ENCODE measurements at places on chromosomes 7 and 10. TPM values are rescaled to one million over a fixed set of nuclear protein-coding genes. Genes with fewer than 3 reads are reported as not detected.

Gene GJC3
- total RNA-seq = not detected

Gene NUP42
- 24.7 TPM for total RNA-seq

Gene BICC1
- total RNA-seq = 11.9 TPM

Gene CRYGN
- not detected for total RNA-seq

Gene SDHAF3
- 19.9 TPM for total RNA-seq

Gene GLI3
- total RNA-seq = 2.5 TPM

Gene SYT15
- total RNA-seq = 3.3 TPM

Gene CCDC146
- total RNA-seq = 11.0 TPM

Gene TWIST1
- 4.4 TPM for total RNA-seq

Gene OR6B1
- not detected for total RNA-seq

Gene TEX47
- not detected for total RNA-seq

Gene ST8SIA6
- 20.0 TPM for total RNA-seq

Gene SORCS3
- total RNA-seq = 0.11 TPM

- DNase-seq = no peak
Measured at GRCh38 chr10:131127138-131127589, 184.4 kb downstream of the TCERG1L start.

GRCh38 chr10:129716211-129716681, 247.8 kb downstream of the EBF3 start:
- no peak for DNase-seq

GRCh38 chr7:22268884-22269421, 88.0 kb downstream of the RAPGEF5 start:
- DNase-seq = no peak

- no peak for DNase-seq
Measured at GRCh38 chr7:159152816-159153215, 8.1 kb upstream of the VIPR2 start.

GRCh38 chr10:45063591-45064231, 63.0 kb downstream of the ZNF22 start:
- peak; percentile 33 for DNase-seq

- DNase-seq = no peak
Measured at GRCh38 chr10:4868357-4868657, 42.3 kb downstream of the AKR1E2 start.

GRCh38 chr7:128785738-128786137, 6.0 kb upstream of the CCDC136 start:
- no peak for DNase-seq

DNA sequence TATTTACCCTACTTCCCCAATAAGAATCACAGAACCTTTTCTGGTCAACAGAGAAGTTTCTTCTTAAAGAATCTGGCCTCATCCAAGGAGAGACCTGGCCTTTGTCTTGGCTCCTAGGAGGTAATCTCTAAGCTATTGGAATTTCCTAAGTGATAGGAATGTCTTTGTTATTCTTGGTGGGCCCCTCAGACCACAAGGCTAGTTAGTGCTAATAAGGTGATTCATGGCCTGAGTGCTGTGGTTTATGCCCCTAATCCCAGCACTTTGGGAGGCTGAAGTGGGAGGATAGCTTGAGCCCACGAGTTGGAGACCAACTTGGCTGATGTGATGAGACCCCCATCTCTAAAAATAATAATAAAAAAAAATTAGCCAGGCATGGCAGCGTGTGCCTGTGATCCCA, 60.0 kb upstream of the CYP2C18 start:
- no peak for DNase-seq

DNA sequence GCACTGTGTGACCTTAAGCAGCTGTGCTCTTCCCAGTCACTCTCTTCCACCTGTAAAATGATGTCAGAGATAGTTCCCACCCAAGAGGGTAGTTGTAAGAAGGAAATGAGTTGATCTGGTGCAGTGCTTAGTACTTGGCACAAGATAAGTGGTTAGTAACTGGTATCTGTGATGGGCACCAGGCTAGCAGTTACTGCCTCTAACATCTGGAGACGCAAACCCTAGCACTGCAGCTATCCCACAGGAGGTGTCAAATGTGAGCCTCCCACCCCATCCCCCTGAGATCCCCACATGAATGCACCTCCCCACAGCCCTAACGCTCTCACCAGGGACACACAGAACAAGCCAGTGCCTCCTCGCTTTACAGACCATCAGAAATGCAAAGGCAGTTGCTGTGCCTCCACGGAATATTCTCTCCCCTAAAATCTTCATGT, 72.0 kb downstream of the KCNMA1 start:
- no peak for DNase-seq

GRCh38 chr7:25787336-25787735, 364.7 kb upstream of the NFE2L3 start:
- no peak for DNase-seq

- DNase-seq = peak; percentile 86
Measured at GRCh38 chr10:80202934-80203834, 2.2 kb downstream of the ANXA11 start.

GRCh38 chr10:119250641-119251314, 43.4 kb downstream of the GRK5 start:
- no peak for DNase-seq

DNA sequence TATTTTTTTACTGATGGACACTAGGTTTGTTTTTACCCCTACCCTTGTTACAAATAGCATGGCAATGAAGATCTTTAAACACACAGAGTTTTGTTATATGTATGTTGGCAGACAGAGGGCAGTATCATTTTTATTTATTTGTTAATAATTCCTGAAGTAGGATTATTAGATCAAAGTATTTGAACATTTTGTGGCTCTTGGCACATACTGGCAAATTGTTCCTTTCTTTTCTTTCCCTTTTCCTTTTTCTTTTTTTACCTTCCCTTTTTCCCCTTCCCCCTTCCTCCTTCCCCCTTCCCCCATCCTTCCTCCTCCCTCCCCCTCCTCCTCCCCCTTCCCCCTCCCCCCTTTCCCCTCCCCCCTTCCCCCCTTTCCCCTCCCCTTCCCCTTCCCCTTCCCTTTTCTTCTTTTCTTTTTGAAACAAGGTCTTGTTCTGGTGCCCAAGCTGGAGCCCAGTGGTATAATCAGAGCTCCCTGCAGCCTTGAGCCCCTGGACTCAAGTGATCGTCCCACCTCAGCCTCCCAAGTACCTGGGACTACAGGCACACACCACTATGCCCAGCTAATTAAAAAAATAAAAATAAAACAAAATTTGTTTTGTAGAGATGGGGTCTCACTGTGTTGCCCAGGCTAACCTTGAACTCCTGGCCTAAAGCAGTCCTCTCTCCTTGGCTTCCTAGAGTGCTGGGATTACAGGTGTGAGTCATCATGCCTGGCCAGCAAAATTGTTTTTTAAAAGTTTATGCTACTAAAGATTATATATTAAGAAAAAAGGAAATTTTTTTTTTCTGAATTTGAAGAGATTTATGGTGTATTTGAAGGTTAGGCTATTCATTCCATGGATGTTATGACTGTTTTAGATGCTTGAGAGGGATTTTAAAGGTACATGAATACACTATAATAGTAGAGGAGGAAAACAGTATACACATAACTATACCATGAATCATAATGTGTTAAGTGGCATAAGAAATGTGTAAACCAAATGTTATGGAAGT, 39.3 kb downstream of the SEPTIN7 start:
- DNase-seq = no peak

- no peak for DNase-seq
Measured at GRCh38 chr10:88490231-88490980, 92.7 kb downstream of the RNLS start.

GRCh38 chr7:50349963-50350944, 45.7 kb downstream of the IKZF1 start:
- DNase-seq = no peak

GRCh38 chr7:158948376-158948775, 92.0 kb downstream of the DYNC2I1 start:
- peak; percentile 34 for DNase-seq

DNA sequence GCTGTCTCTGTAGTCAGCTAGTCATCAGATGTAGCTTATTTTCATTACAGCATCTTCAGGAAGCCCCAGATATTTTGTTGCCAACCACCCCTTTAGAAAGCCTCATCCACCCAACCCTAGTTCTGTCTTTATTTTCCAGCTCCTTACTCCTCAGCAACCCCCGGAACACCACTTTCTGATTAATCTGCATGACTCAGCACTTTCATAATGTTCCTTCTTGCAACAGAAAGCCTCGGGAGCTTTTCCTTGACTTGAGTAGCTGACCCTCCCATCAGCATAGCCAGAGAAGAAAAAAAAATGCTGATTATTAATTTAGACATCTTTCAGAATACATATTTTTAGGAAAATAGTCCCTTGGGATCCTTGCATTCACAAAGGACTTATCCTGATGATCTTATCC, 244.0 kb upstream of the CXCL12 start:
- no peak for DNase-seq

Measured in right cardiac atrium (tissue), 5 donors.